Diencephalon (tissue), 1 donor: ENCODE measurements at places on chromosomes 12 and 14. TPM values are rescaled to one million over a fixed set of nuclear protein-coding genes. Genes with fewer than 3 reads are reported as not detected.

The MYF6 gene
- total RNA-seq, result 0.92 TPM

The TTC9 gene
- total RNA-seq, result 29.3 TPM

The BBOF1 gene
- total RNA-seq, result 16.1 TPM

The EPYC gene
- total RNA-seq, result not detected

The LBHD2 gene
- 1.2 TPM for total RNA-seq

The ADAM21 gene
- 0.69 TPM for total RNA-seq

The SOX5 gene
- total RNA-seq, result 72.9 TPM

The CIDEB gene
- 2.8 TPM for total RNA-seq

The ADCY4 gene
- total RNA-seq, result 3.2 TPM

The MEG3 gene
- 487 TPM for total RNA-seq

The SOAT2 gene
- total RNA-seq, result not detected

The SLC17A8 gene
- 10.1 TPM for total RNA-seq

The PRH2 gene
- total RNA-seq, result 0.92 TPM

The TMEM119 gene
- total RNA-seq, result 2.8 TPM

The KLHDC1 gene
- total RNA-seq, result 19.8 TPM

The TOMM20L gene
- total RNA-seq, result not detected

The TC2N gene
- 25.1 TPM for total RNA-seq

The WBP11 gene
- total RNA-seq, result 28.4 TPM

The SLC10A1 gene
- total RNA-seq, result not detected

The IL26 gene
- total RNA-seq, result not detected

The IL23A gene
- total RNA-seq, result 0.92 TPM

The ASB2 gene
- total RNA-seq, result 1.4 TPM

The DNAJC22 gene
- 0.92 TPM for total RNA-seq

The GPR132 gene
- 0.46 TPM for total RNA-seq

The POTEG gene
- total RNA-seq, result not detected

The SERPINA1 gene
- 3.2 TPM for total RNA-seq

The ALX1 gene
- total RNA-seq, result 0.23 TPM

The HOXC6 gene
- not detected for total RNA-seq

The GPR65 gene
- total RNA-seq, result 0.23 TPM

The COX8C gene
- total RNA-seq, result not detected

The CD163L1 gene
- total RNA-seq, result 4.4 TPM
